ENCODE measurements at places on chromosomes 4 and X. TPM values are rescaled to one million over a fixed set of nuclear protein-coding genes. Genes with fewer than 3 reads are reported as not detected.

The CT47B1 gene
- polyA plus RNA-seq: not detected

The WAS gene
- polyA plus RNA-seq: 93.8 TPM

The ALB gene
- 0.24 TPM for polyA plus RNA-seq

The MTCP1 gene
- polyA plus RNA-seq: 2.9 TPM

The MAP7D2 gene
- polyA plus RNA-seq: 0.54 TPM
